Stimulated activated CD4-positive, alpha-beta T cell treated with anti-CD3 and anti-CD28 coated beads, TNF-alpha, amount 100 ng/mL, for 48 hours (primary cell): ENCODE measurements at places on chromosomes 6 and 20.

DNA sequence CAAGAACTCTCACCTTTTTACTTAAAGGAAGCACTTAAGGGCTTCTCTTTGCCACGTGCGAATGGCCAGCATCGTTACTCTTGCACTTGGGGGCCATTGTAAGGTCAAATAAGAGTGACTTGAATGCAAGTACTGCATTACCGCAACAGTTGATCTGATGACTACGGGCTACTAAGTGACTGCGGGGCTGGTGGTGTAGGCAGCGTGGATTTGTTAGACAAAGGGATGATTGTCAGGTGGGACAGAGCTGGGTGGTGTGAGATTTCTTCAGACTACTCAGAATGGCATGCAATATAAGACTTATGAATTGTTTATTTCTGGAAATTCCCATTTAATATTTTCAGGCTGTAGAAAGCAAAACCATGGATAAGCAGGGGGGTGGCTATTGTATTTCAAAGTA lies 199.7 kb upstream of the UST start:
- DNase-seq = no peak

GRCh38 chr20:63183422-63184146 lies 32.3 kb downstream of the YTHDF1 start:
- no peak for DNase-seq

- no peak for DNase-seq
Observed at GRCh38 chr20:33322456-33322855, 39.4 kb downstream of the BPIFB1 start.

GRCh38 chr6:31070711-31071197 lies 41.6 kb downstream of the C6orf15 start:
- no peak for DNase-seq

GRCh38 chr6:139349464-139350020 lies 24.9 kb downstream of the CITED2 start:
- DNase-seq = no peak

DNA sequence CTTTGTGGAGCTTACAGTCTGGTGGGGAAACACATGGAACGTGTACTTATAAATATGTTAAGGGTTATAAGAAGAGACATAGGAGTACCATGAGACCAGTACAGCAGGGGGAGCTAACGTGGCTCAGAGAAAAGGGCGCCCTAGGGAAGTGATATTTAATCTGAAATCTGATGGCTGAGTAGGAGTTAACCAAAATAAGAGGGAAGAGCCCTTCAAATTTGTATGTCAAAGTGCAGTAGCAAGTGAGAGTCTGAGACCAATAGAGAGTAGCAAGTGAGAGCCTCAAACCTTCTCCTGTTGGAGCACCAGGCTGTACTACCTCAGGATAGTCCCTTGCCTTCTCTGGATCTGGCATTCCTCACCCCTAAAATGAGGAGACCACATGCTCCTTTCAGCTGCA lies 6.1 kb upstream of the PKIG start:
- DNase-seq = no peak

GRCh38 chr20:51566594-51566993 lies 24.1 kb upstream of the NFATC2 start:
- DNase-seq = no peak

GRCh38 chr6:89501222-89501621 lies 68.3 kb downstream of the ANKRD6 start:
- DNase-seq = no peak

DNA sequence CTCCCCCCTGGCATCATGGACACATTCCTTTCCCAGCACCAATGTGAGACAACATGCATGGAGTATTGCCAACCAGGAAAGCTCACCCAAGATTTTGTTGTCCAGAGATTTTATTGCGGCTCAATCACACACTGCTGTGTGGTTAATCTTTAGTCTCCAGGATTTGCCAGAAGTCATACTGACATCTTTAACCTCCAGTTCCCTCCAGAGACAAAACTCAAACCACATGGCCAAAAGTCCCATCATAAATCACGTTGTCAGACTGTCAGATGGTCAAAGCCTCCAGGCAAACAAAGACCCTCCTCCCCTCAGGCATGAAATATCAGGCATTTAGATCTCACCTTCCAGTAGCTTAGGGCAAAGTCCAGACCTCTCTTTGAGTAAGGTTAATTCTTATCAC lies 97.3 kb upstream of the OPRM1 start:
- no peak for DNase-seq

- DNase-seq = no peak
Observed at GRCh38 chr6:70956451-70957283, at the start of gene B3GAT2. TSS of gene B3GAT2 (minus strand) at chr6:70957060. CDS start at chr6:70956429, 631 bp downstream.

- DNase-seq = no peak
Observed at GRCh38 chr6:21905531-21905930, 312.0 kb downstream of the SOX4 start.

DNA sequence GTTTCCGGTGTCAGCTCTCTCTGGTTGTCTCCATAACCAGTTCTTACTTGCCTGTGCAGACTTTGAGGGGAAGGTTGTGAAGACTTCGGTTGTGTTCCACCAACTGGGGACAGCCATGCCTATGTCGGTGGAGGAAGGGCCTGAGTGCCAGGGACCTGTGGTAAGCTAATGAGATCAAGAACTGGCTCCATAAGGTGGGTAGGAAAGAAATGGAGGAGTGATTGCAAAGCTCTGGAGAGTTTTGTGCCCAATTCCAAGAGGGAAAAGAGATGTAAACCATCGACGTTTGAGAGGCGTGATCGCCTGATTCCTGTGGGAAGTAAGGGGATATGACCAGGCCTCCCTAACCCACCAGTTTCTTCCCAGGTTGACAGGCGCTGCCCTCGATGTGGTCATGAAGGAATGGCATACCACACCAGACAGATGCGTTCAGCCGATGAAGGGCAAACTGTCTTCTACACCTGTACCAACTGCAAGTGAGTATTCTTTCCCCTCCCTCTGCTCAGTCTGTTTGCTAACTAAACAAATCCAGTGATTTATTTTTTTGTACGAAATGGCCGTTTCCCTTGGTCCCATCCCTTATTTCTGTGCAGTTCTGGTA lies 893 bp downstream of the POLR1H start:
- no peak for DNase-seq

DNA sequence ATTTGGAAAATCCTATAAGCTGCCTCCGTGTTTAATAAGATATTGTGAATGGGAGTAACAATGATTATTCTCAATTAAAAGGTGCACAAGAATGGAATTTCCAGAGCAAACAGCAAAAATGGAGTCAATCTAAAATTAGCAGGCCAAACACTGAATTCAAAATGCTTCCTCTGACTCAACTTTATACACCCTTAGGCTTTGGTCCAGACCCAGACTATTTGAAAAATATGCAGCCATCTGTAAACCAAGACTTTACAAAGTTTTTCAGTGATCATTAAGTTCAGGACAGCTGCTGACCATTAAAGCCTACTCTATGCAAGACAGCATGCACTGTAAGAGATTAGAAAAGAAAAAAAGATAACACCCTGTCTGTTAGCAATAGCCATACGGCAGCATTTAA lies 39.4 kb upstream of the CCN6 start:
- no peak for DNase-seq

DNA sequence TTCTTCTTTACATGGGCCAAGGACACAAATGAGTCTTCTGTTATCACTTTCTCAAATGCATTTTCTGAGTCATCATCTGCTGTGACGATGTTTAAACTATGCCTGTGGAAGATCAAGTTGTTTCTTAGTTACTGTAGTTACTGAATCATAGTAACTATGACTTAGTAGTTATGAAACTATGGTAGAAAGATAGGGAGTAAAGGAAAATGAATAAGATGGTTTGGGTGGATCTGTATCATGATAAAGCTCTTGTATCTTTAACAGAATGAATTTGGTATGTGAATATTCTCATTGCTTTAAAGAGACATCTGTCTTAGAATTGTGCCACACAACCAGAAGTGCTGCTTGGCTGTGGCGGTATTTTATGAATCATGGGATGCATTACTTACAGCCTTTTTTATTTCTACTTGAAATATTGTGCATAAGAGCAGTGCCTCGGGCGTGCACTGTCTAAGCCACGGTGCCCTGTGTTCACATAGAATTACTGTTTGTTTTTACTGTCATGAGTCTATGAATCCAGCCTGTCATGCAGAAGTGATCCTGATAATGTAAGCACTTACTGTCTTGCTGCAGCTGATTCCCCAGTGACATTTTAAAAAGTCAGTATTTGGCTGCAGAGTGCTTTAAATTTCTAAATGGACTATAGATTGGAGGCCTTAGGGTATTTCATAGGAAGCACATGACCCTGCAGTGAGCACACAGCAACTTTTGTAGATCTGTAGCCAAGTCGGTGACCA lies 215.2 kb downstream of the TMEM242 start:
- no peak for DNase-seq

DNA sequence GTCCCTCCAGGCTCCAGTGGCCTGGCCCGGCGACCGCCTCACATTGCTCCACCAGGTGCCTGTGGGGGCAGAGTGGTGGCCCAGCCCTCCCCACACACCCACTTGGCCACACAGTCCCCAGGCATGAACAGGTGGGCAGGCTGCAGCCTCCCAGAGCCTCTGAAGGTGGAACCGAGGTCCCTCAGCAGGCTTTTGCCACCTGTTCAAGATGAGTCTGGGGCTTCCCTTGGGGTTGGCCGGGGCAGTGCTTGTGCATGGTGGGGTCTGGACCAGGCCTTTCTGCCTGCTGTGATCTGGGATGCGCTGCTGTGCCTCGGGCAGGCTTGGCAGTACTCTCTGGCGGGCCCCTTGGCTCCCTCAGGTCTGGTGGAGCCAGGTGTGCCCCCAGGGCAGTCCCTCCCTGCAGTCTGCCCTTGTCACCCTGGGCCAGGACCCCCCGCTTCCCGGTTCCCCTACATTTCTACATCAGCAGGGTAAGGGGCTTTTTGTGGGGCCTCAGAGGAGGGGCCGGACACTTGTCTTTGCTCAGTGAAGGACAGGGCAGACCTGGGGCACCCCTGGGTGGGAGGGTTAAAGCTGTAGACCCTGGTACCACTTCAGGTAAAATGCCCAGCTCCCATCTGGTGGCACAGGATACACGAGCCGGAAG lies 2.7 kb upstream of the COL9A3 start:
- DNase-seq = no peak

DNA sequence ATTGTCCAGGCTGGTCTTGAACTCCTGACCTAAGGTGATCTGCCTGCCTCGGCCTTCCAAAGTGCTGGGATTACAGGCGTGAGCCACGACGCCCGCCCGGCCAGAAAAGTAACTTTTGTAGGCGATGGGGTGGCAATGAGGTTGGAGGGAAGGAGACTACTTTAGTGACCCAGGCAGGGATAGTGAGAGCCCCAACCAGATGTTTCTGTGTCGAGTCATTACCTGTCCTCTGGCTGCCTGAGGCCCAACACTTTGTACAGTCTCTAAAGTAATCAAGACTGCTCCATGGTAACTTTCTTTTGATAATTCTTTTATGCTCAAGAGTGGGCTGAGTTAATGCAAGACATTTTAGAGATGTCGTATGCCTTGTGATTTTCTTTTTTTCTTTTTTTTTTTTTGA lies 6.8 kb downstream of the SASH1 start:
- DNase-seq = no peak

GRCh38 chr20:54355631-54356280 lies 119.6 kb upstream of the DOK5 start:
- no peak for DNase-seq

DNA sequence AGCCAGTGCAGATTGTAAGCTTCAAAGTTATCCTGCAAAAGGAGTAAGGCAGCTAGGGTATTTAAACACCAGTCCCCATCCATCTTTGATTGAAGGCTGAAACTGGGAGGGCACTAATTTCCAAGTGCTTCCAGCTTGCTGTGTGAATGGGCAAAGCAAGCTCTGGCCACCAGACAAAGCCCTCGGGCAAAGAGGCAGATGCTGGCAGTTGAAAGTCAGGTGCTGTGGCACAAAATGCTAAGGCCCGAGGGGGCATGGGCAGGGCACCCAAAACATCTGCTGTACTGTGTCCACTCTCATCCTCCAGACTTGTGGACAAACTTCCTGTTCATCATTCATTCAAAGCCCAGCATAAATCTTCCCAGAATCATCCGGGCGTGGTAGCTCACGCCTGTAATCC lies 62.9 kb downstream of the TRMT6 start:
- no peak for DNase-seq

DNA sequence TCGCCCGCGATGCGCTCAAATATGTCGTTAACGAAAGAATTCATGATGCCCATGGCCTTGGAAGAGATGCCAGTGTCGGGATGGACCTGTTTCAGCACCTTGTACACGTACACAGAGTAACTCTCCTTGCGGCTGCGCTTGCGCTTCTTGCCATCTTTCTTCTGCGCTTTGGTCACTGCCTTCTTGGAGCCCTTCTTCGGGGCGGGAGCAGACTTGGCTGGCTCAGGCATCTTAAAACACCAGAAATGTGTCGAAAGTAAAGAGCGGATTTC lies 36.4 kb downstream of the HFE start:
- peak; percentile 81 for DNase-seq

- DNase-seq = no peak
Observed at GRCh38 chr20:19928328-19929011, 88.7 kb upstream of the NAA20 start.

DNA sequence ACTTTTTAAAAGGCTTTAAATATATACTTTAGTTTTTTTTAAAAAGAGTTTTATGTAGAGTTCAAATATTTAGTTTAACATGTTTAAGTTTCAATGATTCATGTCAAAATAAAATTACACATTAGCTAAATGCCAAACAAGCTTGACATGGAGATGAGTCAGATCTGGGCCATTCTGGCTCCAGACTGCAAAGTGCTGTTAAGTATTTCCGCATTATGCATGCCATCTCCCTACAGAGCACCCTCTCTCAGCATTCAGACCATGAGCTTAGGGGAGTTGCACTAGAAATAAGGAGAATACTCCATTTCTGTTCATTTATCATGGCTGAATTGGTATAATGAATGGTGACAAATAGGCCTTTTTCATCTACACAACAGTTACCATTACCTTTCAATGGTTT lies 21.5 kb upstream of the HS3ST5 start:
- no peak for DNase-seq

DNA sequence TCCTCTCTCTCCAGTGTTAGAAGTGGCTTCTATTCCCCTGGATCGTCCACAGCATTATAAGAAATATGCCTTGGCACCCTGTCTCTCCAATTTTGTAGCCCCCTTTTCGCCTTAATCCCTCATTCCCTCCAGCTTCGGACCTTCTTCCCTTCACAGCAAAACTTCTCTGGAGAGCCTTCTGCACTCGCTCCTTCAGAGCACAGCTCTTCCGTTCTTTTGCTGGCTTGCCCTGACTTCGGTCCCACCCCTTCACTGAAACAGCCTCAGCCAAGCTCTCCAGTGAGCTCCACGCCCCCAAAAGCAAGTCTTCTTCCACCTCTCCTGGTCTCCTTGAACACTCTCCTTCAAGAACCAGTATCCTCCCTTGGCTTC lies 134.7 kb upstream of the RNF24 start:
- no peak for DNase-seq

DNA sequence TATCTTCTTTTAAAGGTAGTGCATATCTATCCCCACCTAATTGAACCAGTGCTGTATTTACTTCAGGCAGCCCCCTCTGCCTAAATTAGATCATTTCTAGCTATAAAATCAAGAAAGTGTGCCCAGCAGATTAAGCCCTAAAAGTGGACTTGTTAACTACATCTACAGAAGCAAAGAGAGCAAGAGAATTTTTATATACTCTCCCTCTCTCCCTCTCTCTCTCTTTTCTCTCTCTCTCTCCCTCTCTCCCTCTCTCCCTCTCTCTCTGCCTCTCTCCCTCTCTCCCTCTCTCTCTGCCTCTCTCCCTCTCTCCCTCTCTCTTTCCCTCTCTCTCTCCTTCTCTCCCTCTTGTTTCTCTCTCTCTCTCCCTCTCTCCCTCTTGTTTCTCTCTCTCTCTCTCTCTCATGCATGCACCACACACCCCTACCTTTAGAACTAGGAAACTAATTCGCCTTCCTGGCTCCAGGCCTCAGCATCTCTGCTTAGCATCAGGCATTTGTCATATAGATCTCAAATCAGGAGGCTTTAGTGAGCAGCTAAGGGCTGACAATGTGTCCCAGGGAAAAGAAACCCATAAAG lies 71.4 kb downstream of the FOXA2 start:
- DNase-seq = no peak
